Left renal pelvis (tissue), 4 donors: ENCODE measurements at places on chromosomes 3 and 15.

GRCh38 chr3:184470551-184470950 is 90.7 kb downstream of the CHRD start:
- DNase-seq: no peak

DNA sequence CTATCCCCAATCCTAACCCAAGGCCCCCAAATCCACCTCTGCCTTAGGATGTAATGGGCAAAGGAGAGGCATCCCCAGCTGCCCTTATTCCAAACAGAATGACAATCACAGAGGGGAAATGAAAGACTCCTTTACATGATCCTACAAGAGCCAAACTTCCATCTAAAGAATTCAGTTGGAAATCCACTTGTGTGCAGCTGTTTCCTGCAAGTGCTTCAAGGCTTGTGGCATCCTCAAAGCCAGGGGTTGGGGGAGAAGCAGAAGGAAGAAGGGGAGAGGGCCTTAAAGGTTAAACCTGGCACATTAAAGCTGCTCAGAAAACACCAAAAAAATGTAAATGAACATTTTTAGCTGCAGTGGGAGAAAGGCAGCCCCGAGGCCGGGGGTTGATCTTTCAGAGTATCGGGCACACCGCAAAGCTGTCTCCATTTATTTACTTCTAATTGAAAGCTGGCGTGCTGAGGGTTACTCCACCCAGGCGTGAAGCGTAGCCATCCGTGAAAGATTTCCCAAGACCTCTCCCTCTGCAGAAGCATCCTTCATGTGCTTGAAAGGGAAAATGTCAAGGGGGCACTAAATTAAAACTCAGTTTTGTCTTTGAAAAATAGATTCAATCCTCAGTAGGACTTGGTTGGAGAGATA is 217.8 kb downstream of the SHQ1 start:
- no peak for DNase-seq

DNA sequence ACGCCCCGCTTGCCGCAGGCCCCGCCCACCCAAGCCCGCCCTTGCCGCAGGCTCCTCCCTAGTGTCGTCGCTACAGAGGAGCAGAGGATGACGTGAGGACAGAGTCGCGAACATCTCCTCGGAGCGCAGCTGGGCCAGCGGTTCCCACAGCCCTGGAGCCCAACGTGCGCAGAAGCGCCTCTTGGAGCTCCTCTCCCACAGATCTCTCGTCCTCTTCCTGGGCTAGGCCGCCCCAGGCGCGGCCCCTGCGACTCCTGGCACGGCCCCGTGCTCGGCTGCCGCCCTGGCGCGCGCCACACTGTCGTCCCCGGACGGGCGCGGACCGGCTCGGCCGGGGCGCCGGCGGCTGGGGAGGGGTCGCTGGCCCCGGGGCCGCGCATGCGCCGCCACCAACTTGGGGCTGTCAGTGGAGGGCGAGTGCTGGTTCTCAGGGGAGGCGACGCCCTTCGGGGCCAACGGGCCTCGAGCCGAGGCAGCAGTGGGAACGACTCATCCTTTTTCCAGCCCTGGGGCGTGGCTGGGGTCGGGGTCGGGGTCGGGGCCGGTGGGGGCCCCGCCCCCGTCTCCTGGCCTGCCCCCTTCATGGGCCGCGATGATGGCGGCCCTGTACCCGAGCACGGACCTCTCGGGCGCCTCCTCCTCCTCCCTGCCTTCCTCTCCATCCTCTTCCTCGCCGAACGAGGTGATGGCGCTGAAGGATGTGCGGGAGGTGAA is at the start of gene TRPC1:
Gene TRPC1, plus strand, starts transcription at position 67 of the 714 bp plus-strand sequence. Its CDS starts 526 bp downstream, at position 593.
- DNase-seq: peak; percentile 75

DNA sequence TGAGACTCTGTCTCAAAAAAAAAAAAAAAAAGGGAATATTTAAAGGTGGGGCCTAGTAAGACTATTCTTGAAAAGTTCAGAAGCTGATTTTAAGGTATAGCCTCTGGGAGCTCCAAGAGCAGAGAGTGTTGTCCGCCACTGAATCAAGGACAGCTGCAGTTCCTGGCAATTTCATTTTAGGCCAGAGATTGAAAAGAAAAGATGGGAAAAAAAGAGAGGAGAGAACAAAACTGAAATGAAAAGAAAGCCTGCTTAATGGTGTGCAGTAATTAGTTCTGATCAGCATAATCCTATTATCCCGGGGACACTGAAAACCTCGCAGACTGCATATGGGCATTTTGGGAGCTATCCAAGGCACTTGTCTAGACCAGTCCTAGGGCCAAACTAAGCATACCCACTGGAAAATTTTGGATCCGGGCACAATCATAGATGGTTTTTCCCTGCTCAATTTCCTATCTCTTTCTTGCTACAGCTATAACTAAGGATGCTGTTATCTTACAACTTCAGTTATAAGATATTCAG is 43.2 kb downstream of the EHHADH start:
- no peak for DNase-seq

GRCh38 chr3:99323940-99324339 is 314.5 kb upstream of the COL8A1 start:
- no peak for DNase-seq

- no peak for DNase-seq
These were observed 32.8 kb upstream of the FAM107A start for GRCh38 chr3:58609990-58610389.
